ENCODE measurements at places on chromosomes 7 and 10.

DNA sequence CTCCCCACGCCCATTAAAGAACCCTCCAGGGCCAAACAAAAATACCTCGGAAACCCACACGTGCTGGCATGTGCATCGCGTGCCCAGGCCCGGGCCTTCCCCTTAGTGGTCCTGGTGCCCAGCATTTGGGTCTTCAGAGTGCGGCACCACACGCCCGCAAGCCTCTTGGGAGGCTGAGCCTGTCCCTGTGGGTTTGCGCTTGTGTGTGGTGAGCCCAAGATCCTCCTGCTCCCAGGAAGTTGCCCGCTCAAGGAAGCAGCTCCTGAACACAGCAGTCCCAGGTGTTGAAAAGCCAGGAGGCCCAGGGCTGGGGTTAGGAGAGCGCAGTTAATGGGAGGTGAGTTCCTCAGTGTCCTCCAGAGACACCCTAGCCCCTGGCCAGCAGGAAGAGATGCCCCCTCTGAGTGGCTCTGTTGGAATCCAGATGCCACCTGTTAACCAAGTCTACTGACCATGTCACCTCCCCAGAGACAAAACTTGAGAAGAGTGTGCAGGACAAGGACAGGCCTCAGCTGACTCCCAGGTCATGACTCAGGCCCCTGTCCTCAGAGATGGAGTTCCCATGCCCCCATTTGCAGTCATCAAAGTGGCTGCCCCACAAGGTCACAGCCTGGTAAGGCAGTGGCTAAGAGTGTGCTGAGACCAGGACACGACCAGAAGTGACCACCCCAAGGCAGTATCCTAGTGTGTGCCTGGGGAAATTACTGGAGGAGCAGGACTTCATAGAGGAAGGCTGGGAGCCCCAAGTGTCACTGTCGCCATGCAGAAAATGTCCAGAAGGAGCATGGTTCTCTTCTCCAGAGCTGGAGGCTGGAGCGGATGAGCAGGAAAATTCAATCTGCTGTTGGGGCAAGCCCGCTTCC lies 5.2 kb downstream of the FZD9 start:
- no peak for DNase-seq

- DNase-seq = no peak
These were observed 147.4 kb upstream of the GPR26 start for GRCh38 chr10:123518765-123519164.

- DNase-seq = peak; percentile 96
These were observed 47.6 kb downstream of the PDGFA start for GRCh38 chr7:471866-472639.

- DNase-seq = no peak
These were observed 42.3 kb upstream of the MDFIC start for GRCh38 chr7:114879554-114879953.

GRCh38 chr7:31116615-31117014 lies 64.5 kb downstream of the ADCYAP1R1 start:
- DNase-seq = no peak

DNA sequence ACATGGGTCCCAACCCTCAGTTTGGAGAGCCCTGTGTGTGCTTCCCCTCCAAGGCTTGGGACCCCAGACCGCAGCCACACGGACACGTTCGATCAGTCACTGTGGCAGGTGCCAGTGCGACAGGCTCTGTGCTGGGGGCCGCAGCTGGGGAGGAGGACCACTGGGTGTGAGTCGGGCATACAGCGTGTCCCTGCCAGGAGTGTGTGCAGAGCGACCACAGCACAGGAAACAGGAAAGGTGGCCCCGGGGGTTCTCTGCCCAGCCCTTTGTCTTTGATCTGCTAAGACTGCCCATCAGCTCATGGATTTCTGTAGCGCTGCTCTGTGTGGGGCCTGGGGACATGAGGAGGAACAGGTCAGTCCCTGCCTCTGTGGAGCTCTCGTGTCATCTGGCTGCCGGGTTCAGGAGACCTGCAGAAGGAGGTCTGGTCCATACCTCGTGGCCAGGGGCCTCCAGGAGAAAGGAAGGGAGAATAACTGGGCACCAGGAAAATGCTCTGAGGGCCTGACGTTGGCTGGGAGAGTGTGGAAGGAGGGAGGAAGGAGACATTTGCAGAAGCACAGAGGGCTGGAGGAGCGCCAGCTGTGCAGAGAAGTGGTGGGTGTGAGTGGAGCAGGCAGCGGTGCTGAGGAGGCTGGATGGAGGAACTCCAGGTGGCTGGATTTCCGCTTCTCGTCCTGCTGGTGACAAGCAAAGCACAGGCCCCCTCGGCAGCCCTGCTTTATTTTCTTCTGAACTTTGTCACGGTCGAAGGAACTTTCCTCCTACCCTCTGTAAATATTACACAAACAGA lies 4.1 kb downstream of the NUDT1 start:
- peak; percentile 73 for DNase-seq

DNA sequence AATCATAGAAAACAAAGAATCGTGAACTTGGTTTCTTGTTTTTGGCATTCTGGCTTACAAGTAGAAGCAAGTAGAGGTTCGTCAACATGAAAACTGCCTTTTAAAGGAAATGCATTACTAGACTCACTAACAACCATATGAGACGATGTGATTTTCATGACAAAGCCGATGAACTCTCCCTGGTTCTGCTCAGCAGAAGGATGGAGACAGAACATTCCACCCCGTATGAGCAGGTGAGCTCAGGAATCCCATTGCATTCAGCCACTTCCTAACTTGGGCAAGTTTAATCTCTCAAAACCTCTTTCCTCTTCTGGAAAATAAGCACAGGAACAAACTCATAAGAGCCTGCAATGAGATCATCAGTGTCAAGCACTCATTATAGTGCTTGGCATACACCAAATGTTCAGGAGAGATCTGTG lies 57.4 kb upstream of the SVIL start:
- no peak for DNase-seq

DNA sequence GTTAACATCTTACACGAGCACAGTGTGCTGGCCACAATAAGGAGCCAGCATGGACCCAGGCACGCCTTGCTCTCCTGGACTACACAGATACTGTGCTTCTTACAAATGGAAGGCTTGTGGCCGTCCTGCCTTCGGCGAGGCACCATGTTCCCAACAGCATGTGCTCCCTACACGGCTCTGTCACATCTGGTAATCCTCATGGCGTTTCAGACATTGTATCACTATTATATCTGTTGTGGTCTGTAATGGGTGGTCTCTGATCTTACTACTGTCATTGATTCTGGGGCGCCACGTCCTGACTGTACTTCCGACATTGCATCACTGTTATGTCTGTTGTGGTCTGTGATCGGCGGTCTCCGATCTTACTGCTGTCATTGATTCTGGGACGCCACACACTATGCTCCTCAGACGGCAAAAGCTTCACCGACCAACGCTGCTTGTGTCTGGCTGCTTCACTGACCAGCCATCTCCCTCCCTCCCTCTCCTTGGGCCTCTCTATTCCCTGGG lies 195.4 kb downstream of the MAD1L1 start:
- peak; percentile 41 for DNase-seq

DNA sequence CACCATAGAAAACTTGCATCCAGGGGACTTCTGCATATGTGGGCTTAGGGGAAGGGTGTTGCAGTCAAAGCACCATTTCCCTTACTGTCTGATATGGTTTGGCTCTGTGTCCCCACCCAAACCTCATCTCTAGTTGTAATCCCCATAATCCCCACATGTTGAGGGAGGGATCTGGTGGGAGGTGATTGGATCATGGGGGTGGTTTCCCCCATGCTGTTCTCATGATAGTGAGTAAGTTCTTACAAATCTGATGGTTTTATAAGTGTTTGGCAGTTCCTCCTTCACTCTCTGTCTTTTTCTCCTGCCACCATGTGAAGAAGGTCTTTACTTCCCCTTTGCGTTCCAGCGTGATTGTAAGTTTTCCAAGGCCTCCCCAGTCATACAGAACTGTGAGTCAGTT lies 177.4 kb downstream of the ADK start:
- no peak for DNase-seq

GRCh38 chr10:71063401-71063800 lies 149.0 kb upstream of the UNC5B start:
- no peak for DNase-seq

DNA sequence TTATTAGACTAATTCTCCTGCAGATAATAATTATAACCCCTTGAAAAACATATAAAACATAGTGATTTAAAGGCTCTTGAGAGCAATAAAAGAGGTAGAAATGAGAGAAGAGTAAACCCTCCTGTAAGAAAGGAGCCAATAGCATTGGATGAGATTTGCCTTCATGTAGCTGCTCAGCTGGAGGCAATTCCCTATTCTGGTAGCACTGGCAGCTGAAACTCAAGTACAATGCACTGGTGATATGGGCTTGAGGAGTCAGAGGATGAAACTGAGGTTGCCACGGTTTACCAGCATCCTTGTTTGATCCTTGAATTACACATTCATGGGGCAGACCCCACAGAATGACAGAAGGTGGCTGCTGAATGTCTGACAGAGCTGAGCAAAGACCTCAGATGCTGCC lies 76.4 kb downstream of the CTTNBP2 start:
- no peak for DNase-seq

DNA sequence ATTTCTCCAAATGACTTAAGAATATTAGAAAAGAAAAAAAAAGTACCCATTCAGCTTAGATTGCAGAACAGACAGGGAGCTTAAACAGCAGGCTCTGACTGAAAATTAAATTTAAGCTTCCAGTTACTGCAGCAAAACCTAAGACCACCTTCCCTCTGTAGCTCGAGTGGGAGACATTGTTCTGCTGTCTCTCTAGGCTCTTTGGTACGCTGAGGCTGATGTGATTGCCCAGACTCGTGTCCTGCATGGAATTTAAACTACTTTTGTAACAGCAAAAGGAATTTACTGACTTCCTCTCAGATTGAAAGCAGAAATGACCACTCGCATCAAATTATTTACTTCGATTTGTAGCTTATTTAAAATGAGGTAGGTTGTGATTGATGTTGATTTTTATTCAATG lies 124.6 kb downstream of the LRRTM3 start:
- no peak for DNase-seq

DNA sequence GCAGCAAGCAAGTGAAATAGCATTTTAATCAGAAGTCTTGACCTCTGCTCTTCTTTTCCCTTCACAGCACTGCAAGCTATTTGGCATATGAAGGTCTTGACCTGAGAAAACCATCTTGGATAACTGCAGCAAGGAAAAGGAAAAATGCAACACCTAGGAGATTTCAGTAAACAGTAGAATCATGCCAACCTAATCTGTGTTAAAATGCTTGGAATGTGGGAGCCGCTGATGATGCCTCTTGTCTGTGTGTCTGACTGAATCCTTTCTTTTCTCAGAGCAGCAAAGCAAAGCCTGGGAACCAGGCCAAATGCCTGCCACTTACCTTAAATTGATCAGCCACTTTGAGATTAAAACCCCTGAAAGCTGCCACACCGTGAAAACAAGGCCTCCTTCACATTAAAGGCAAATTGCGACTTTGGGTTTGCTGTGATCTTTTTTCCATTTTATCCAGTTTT lies 80.4 kb upstream of the CDK6 start:
- DNase-seq = no peak
